ENCODE measurements at places on chromosomes 2 and 18.

- peak; percentile 82 for DNase-seq
Observed at GRCh38 chr18:3998698-3999333, 456.3 kb downstream of the DLGAP1 start.

DNA sequence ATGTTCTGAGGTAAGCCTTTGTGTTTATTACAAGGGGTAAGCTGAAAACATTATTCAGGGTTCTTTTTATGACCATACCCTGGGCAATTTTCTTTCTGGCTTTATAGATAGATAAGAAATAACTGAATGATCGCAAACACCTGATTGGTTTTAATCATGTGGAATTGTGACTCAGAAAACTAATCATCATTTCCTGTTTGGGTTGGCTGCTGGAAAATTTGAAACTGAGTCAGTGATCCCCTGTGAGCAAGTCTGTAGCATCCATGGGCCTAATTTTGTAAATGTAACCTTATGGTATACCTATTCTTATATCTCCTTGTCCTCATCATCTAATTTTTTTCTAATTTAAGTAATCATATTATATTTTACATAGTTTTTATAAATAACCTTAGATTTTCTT is 34.3 kb downstream of the CCDC68 start:
- no peak for DNase-seq

- no peak for DNase-seq
Observed at GRCh38 chr2:131125195-131125757, 20.1 kb downstream of the PLEKHB2 start.

- no peak for DNase-seq
Observed at GRCh38 chr2:109193807-109194619, 65.0 kb downstream of the SH3RF3 start.

- DNase-seq = no peak
Observed at GRCh38 chr2:195563857-195564512, 93.0 kb upstream of the SLC39A10 start.

DNA sequence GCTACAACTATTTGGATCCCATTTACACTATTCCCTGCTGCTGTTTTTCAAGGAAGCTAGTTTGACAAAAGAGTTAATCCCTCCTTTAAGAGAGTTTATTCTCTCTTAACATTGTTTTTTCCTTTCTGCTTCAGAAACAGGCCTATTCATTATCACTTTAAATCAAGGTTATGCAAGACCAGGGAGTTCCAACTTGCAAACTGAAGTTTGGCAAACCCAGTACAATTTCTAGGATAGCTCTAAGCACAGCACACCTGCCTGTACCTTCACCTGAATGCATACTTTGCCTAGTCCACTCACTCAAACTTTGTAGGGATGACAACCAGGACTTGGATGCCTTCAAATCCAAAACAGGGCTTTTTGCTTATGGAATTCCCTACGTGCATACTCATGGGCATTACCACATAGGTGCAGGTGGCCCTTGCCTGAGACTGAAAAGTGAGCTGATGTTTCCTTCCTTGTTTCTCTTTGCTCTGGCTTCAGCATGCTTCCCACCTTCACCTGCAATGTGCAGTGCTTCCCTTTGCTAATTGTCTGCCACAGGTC is 193.8 kb upstream of the MMADHC start:
- no peak for DNase-seq

- no peak for DNase-seq
Observed at GRCh38 chr18:23573626-23574431, 12.5 kb downstream of the NPC1 start.

GRCh38 chr2:47152803-47153202 is 2.3 kb downstream of the STPG4 start:
- DNase-seq = peak; percentile 38

DNA sequence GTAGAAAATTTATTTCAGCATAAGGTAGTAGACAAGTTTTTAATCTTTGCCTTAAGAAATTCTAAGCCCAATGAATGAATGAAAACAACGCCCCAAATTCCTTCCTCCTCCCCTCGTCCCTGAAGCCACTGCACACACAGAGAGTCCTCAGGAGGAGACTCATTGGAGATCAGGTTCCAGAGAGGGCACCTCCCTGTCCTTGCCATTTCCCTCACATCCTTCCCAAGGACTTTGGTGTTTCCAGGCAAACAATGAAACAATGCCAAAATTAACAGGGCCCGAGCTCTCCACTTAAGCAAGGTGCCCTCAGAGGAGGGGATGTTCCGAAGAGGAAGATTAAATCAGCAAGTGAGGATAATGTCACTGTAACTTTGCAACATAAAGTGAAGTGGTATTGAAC is 240.7 kb downstream of the DCDC2C start:
- DNase-seq = no peak

GRCh38 chr2:74290466-74291217 is 52.6 kb downstream of the SLC4A5 start:
- DNase-seq = no peak

DNA sequence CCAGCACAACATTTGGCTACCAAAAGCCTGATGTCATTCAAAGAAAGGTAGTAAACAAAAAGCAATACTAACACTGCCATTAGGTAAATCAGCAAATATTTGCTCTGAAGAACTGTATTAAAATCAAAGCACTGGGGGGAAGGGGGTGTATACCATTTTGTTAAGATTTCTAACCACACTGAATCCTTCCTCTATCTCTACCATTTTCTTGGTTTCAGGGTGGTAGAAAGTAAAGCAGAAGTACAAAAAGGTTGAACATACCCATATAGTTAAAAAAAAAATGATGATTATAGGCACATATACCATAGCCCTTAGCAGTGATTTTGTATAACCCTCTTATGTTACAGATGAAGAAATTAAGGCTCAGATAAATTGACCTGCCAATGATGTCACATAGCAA is 437.6 kb downstream of the ZEB2 start:
- no peak for DNase-seq

- no peak for DNase-seq
Observed at GRCh38 chr2:128069769-128070168, 21.2 kb upstream of the UGGT1 start.

- DNase-seq = peak; percentile 68
Observed at GRCh38 chr2:36973320-36973719, 7.0 kb upstream of the STRN start.

GRCh38 chr2:109217362-109218086 is 88.5 kb downstream of the SH3RF3 start:
- DNase-seq = no peak

DNA sequence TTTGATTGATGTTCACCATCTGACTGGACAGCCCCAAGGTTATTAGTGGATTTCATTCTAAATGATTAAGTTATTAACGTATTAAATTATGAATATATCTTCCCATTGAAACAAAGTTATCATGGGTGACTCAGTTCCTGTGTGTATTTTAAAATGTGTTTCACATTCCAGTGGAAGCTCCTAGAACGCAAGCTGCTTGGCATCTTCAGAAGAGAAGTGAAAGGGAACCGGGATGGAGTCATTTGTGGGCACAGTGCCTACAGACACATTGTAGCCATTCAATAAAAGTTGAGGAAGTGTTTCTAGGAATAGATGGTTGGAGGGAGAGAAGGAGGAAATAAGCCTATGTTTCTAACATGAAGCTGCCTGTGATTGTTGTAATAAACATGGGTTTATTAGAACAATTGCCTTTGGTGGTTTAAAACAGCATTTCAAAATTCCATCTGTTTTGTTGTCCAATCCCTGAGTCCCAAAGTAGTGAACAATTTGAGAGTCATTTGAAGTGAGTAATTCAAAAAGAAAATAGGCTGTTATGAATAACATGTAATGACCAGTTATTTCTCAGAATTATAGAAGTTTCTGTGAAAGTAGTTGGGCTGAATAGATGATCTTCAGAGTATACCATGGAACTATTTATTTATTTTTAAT is 143.5 kb downstream of the PKP4 start:
- no peak for DNase-seq

GRCh38 chr2:146873646-146874259 is 971.1 kb upstream of the ACVR2A start:
- DNase-seq = no peak

DNA sequence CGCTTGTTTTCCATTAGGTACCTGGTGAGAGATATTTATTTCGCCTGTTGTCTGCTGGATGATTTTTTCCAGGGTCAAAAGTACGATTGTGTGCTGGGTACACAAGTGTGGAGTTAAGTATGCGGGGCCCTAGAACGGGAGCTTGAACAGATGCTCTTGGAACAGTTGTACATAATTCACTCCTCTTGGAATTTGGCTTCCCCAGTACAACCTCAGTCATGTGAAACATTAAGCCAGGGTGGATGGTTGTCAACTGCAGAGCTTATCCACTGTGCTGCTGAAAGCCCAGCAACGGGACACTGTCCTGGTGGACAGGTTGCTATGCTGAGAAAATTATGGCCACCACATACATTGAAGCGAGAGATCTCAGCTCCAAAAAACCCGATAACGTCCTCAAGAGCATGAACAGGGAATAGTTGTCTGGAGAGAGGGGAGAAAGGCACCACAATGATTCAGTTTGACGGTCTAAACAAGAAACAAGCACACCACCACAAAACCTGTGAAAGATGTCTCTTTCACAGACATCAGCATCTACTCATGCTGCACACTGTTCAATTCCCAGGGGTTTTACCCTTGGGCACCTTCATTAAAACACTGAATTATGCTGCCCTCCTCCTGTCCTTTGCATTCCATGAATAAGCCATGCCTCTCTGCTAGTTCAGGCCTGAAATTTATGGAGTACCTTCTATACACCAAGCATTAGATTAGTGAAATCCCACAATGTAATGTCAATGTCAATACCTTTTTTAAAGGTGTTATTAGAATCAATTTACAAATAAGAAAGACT is 176.8 kb upstream of the TRIB2 start:
- DNase-seq = no peak

All from OCI-M1 (cell line).